ENCODE measurements at places on chromosomes 7 and 10.

DNA sequence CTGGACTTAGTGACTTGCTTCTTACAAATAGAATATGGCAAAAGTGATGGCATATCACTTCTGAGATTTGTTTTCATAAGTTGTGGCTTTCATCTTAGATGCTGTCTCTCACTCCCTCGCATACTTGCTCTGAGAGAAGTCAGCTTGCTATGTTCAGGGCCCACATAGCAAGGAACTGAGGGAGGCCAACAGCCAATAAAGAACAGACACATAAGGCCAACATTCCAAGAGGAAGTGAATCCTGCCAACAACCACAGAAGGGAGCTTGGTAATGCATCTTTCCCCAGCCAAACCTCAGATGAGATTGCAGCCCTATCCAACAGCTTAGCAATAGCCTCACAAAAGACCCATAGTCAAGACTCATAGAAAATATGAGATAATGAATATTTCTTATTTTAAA lies 39.2 kb upstream of the DMTF1 start:
- no peak for DNase-seq

DNA sequence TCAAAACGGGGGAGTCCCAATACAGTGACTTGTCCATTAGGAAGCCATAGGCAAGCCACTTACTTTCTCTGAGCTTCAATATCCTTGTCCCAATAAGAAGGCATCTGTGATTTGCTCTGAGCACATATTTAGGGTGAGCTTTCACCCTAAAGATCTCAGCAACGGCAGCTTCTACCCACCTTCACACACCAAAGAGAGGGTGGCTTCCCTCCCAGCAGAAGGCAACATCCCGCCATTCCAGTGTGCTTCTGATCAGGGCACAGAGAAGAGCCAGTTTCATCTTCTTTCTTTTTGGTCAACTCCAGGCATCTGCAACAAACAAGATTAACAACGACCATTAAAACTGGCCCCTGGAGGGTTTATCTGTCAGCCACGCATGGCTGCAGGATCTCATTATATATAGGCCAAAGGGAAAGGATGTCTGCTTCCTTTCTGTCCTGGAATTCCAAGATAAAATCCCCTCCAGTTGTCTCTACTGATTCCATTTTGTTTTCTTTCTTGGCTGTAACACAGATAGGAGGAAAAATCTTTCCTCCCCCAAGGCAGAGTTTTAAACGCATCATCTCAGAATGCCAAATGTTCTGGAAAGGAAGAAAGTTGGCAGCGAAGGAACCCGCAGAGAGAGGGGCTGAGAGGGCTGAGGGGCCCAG lies 491 bp upstream of the SH2D4B start:
- no peak for DNase-seq

DNA sequence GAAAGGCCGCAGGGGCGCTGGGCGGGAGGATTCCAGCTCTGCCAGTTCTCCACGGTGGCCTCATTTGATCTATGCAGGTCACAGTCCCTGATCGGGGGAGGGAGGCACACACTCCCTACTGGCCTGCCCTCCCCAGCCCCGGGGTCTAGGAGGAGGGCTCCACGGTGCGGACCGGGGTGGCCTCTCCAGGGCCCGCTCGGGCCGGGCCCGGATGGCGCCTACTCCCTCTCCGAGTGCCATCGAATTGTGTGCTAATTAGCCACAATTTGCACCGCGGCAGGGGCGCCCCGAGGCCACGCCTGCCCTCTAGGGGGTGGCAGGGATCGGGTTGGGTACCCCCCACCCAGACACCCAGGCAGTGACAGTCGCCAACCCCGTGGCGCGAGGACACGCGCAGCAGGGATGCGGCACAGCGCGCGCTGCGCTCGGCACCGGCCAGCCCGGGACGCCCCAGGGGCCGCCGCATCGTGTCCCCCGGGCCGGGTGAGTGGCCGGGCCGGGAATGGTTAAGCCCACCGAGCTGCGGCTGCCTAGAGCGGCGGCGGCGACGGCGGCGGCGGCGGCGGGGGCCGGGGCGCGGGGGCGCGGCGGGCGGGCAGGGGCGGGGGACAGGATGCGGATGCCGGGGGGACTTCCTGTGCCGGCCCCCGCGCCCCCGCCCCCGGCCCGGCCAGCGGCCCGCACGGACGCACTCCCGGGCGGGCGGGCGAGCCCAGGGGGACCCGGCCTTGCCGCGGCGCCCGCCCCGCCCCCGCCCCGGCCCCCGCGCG lies at the start of gene ZNF853:
ZNF853 (plus strand) TSS at position 658 of the 770 bp plus-strand sequence. CDS start 565 bp downstream, outside the sequence.
- DNase-seq: no peak

DNA sequence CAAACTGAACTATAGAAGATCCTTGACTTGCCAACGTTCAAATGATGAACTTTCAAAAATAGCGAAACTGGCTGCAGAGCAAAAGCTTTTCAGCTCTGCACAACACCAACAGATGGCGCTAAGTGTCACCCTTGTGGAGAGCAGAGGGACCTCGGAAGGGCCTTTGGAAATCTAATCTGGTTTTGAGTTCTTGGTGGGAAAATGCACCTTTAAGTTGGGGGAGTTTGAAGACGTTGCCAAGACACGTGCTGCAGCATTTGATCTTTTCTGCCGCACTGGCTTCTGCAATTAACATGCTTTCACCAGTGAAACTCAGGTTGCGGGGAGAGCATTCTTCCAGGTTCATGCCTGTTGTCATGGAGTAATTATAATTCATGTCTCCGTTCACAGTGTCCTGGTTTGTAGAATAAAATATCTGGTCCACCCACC lies 26.3 kb upstream of the WDR11 start:
- DNase-seq: no peak

DNA sequence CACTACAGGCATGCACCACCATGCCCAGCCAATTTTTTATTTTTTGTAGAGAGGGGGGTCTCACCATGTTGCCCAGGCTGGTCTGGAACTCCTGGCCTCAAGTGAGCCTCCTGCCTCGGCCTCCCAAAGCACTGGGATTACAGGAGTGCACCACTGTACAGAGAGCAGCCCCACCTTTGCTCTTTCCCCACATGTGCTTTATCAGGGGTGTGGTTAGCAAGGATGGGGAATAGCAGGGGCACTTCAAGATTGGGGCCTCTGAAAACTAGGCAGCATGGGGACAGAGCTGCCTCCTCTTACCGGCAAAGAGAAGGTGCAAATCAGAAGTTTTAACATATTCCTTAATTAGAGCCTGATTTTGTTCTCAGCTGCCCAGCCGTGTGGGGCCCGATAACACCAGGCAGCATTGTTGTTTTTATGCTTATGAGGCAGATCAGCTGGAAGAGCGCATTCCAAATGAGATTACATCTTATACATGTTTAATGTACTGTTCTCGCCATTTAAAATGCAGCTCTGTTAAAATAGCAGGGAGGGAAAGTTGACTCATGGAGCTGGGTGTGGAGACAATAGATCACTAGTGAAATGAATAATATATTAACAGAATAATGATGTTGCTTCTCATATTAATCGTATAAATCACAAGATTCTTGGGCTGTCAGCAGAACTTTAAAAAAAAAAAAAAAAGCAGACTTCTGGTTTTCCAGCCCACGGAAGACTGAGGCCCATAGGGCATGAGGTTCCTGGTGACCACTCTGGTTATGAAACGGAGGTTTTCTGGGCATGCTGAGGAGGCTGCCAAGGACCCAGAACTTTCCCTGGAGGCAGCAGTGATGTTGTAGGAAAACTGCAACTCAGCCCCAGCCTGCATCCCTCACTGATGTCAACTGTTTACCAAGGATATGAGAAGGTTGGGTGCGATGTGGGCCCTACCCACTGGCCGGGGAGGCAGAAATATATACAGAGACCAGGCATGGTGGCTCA lies 62.5 kb downstream of the TMEM130 start:
- no peak for DNase-seq

DNA sequence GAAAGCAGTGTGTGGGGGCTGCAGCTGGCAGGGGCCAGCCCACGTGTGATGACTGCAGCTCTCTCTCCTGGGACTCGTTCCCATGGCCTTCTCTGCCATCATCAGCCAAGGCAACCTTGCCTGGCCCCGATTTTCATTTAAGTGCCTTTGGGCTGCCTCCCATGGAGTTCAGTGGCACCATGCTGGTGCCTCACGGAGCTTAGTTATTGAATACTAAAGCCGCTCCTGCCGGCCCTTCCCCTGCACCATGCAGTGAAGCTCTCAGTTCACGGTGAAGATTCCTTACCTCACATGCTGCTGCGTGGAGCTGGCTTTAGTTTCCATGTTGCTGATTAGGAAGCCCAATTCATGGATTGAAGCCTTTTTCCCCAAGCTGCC lies 141.5 kb upstream of the EEPD1 start:
- no peak for DNase-seq
